ENCODE measurements at places on chromosomes 12 and 14. TPM values are rescaled to one million over a fixed set of nuclear protein-coding genes. Genes with fewer than 3 reads are reported as not detected.

COPS7A gene
- 85.5 TPM for polyA plus RNA-seq

KLHL33 gene
- polyA plus RNA-seq: not detected

ASCL1 gene
- polyA plus RNA-seq: not detected

TEX22 gene
- polyA plus RNA-seq: not detected

ADAMTS20 gene
- not detected for polyA plus RNA-seq

CELA1 gene
- not detected for polyA plus RNA-seq
